ENCODE measurements at places on chromosomes 16 and 17. TPM values are rescaled to one million over a fixed set of nuclear protein-coding genes. Genes with fewer than 3 reads are reported as not detected.

KRTAP17-1 gene
- total RNA-seq = not detected

CLEC18B gene
- 0.36 TPM for total RNA-seq

SMTNL2 gene
- 39.3 TPM for total RNA-seq

SCNN1B gene
- total RNA-seq = not detected

KDM6B gene
- total RNA-seq = 27.9 TPM

FGF11 gene
- 0.91 TPM for total RNA-seq

DNA sequence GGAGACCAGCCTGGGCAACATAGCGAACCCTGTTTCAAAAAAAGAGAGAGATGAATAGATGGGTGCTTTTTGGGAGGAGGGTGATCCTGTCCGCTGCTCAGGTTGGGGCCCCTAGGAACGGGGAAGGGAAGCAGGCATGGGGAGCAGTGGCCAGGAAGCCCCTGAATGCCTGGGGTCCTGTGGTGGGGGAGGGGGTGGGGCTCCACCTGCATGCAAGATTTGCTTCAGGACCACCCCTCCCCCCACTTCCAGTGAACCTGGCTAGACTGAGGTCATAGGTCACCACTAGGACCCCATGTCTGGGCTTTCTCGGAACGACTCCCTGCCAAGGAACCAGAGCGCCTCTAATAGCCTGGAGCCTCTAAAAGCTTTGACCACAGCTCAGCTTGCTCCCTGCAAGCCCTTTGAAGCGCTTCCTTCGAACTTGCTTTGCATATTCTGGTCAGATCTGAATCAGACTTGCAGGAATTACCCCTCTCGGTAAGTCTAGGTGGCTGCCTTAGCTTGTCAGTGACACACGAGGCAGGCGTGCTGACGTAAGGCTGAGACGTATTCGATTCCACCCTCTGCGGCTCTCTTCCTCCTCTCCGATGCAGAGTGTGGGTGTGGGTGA, 3.7 kb downstream of the SOCS3 start:
- DNase-seq = no peak

- DNase-seq = no peak
Observed at GRCh38 chr17:75807861-75808260, 23.3 kb downstream of the UNK start.

- DNase-seq = no peak
Observed at GRCh38 chr17:74566132-74566753, 1.1 kb downstream of the CD300H start.

DNA sequence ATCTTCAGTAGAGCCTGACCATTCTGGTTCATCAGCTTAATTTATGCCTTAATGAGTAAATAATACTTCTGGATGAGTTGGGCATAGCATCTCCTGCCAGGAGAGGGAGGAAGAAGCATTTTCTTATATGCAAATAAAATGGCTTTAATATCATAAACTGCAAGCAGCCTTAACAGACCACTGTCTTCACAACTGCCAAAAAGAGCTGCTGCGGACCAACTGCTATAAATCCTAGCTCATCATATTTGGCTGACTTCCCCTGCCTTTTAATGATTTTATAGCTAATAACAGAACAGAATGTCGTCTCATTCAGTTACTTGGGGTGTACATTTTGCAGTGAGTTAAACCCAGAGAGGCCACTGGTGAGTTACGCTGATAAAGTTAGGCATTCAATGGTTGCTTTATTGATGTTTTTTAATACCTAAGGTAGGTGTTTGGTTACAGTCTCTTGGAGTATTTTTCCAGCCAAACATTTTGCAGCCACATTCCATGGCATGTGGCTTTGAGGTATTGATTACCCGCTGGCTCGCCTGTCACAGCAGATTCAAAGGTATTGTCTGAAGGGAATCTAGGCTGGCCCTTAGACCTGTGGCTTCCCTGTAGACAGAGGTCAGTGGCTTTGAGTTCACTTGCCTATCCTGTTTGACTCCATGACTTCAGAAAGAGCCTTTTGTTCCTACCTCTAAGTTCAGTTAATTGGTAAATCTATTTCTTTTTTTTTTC, 16.4 kb downstream of the FAM20A start:
- DNase-seq = no peak

- DNase-seq = no peak
Observed at GRCh38 chr17:9671559-9671958, 26.2 kb downstream of the USP43 start.

- no peak for DNase-seq
Observed at GRCh38 chr16:86758932-86759331, 180.6 kb downstream of the FOXL1 start.

- no peak for DNase-seq
Observed at GRCh38 chr16:31664683-31665482, 137.2 kb downstream of the AHSP start.

GRCh38 chr16:1361685-1362360, 10.1 kb downstream of the GNPTG start:
- DNase-seq = no peak
